ENCODE measurements at places on chromosomes 16 and 17.

- no peak for DNase-seq
Measured at GRCh38 chr17:36851250-36851649, 86.0 kb upstream of the LHX1 start.

DNA sequence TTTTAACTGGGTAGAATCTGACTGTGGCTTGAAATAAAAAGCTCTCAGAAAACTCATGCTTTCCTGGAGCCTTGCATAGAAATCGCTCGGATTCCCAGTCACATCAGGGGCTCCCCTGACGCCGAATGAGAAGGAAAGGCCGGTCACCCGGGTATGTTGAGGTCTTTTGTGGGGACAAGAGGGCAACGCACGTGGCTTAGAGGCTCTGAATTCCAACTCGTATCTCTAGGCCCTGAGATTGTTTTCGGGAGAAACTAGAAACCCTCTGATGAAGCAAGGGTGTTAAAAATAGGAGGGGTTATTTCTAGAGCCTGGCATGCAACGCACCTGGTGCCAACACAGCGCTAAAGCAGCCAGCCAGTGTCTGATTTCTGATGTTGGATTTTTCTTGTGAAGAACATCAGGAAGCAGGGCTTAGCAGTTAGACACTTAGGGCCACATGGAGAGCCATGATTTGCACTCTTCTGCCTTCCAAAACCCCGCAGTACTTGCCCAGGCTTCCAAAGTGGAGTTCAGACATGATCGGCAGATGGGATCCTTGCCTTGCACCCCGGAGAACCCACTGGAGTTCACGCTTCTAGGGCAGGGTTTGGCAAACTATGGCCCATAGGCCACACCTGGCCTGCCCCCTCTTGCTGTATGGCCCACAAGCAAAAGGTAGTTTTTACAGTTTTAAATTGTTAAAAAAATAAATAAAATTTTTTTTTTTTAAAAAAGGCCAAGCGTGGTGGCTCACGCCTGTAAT lies 12.6 kb downstream of the CACNG1 start:
- peak; percentile 69 for DNase-seq

GRCh38 chr17:38560503-38561318 lies 45.0 kb downstream of the SRCIN1 start:
- no peak for DNase-seq

GRCh38 chr17:63189930-63190329 lies 223.9 kb downstream of the TANC2 start:
- DNase-seq = no peak

DNA sequence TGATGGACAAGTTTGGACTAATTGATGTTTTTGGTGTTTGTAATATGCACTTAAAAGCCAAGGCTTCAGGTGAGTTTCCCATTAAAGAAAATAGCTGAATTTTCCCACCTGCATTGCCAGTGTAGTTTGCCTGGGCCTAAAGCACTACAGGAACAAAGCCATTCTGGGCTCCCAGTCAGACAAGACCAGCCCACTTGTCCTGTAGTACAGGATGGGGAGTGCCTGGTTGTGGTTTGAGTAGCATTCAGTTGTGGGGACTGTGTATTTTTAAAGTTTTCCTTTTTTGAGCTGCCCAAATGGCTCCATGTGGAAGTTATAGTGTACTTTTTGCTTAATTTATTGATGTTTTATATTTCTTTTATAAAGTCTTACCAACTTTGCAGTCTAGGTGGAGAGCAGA lies 91.7 kb downstream of the TANGO6 start:
- no peak for DNase-seq

- no peak for DNase-seq
Measured at GRCh38 chr16:89481356-89481955, 8.9 kb downstream of the ANKRD11 start.

GRCh38 chr16:56639045-56639444 lies 579 bp downstream of the MT1A start:
- DNase-seq = no peak

- no peak for DNase-seq
Measured at GRCh38 chr17:28698253-28698941, 13.3 kb downstream of the PROCA1 start.

DNA sequence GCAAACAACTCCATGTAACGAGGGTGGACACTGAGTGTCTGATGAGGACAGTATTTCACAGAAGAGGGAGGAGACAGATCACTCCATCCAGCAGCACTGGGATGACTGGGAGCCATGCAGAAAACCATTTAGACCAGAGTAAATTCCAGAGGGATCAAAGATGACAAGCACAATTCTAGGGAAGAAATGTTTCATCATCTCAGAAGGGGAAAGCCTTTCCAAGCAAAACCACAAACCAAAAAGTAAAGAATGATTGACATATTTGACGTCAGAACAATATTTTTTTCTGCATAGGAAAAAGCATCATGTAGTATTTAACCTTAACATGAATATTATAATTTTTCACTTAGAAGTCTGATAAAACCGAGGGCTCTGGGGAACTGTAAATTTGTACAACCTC lies 4.8 kb downstream of the DNASE1 start:
- DNase-seq = no peak

GRCh38 chr16:66751992-66752322 lies 548 bp upstream of the DYNC1LI2 start:
- DNase-seq = no peak

- no peak for DNase-seq
Measured at GRCh38 chr17:83151442-83152226, 72.2 kb downstream of the METRNL start.

Data from cardiac septum (tissue), 1 donor.